ENCODE measurements at places on chromosomes 4 and X.

GRCh38 chr4:141501931-141502330 lies 134.5 kb upstream of the IL15 start:
- no peak for DNase-seq

- no peak for DNase-seq
These were observed 47.9 kb downstream of the TLR10 start for GRCh38 chr4:38734911-38735310.

DNA sequence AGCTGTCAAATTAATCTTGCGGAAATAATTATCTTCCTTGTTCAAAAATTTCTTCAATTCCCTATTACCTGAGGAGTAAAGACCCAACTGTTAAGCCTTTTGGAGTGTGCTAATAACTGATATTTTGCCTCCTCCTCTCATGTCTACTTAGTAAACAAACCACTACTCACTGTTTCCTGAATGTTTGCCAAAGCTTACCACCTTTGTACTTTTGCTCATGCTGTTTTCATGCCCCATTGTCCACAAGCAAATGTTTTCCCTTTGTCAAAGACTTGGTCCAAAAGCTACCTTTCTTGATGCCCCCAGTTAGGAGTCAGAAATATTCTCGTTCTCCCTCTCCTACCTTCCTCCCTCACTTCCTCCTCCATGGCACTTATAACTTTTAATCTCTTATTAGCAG lies 226.1 kb downstream of the ENOX2 start:
- no peak for DNase-seq

GRCh38 chr4:8297141-8297601 lies 27.6 kb downstream of the HTRA3 start:
- DNase-seq = no peak

DNA sequence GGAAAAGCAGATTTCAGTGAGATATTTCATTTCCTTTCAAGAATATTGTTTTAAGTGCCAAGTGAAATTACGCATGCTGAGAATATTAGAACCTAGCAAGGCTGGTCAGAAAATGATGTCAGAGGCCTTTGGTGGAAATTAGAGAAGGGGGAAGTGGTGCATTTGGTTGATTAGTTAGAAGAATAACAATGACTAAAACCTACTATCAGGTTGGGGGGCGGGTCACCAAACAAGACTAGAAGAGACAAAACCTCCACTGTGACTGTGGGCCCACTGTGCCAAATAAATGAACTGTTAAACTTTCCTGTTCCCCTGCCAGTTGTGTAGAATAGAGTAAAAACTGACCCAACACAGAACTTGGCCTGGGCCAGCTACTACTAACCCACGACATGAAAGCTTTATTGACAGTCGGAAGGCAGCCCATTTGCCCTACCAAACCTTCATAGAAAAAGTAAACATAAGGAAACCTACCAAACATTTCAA lies 2.9 kb downstream of the RAPGEF2 start:
- DNase-seq = no peak

DNA sequence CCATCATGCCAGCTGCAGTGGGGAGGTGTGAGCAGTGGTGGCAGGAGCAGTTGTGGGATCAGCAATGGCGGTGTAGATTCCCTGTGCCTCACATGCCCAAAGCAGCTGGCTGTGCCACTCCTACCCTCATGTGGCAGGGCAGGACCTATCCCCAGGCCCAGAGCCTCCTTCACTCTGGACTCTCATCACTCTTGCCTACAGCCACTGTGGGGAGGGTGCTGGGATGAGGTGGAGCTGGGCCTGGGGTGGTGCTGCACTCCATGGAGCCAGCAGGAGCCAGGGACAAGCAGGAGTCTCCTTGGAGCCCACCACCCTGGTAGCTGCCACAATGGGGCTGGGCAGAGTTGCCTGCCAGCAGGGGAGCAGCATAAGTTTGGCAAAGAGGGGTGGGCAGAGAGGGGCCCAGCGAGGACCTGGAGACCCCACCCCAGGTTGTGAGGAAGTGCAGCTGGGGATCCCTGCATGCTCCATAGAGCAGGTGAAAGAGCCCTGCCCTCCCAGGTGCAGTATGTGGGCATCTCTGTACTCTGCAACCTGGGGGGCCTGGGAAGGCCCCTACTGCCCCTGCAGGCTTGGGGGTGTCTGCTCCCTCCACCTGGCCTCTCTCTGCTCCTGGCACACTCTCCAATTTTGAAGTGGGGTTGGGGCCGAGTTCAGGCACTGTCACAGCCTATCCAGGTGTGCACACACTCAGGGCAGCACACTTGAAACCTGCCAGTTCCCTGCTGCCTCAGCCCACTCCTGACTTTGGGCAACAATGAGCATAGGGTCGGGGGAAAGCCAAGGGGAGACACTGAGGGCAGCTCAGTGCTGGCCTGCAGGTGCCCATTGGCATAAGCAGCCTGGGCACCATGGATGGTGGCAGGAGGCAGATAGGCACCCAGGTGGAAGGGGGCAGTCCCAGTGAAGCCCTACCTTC lies 74.0 kb upstream of the INTU start:
- no peak for DNase-seq

- peak; percentile 73 for DNase-seq
These were observed 137.5 kb downstream of the PALLD start for GRCh38 chr4:168634276-168634802.

DNA sequence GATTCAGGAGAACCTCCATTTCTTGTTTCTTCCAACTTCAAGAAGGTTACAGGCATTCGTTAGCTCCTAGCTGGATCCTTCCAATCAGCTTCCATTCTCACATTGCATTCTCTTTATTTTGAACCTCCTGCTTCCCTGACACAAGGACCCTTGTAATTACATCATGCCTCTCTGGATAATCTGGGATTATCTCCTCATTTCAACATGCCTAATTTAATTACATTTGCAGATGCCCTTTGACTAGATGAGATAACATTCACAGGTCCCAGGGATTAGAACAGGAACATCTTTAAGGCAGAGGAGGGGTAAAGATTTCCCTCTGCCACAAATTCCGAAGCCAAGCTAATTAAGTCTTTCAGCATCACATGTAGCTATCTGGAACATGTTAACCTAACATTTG lies 753.8 kb upstream of the PCDH7 start:
- DNase-seq = no peak

GRCh38 chr4:70838204-70838603 lies 1.5 kb downstream of the GRSF1 start:
- no peak for DNase-seq

DNA sequence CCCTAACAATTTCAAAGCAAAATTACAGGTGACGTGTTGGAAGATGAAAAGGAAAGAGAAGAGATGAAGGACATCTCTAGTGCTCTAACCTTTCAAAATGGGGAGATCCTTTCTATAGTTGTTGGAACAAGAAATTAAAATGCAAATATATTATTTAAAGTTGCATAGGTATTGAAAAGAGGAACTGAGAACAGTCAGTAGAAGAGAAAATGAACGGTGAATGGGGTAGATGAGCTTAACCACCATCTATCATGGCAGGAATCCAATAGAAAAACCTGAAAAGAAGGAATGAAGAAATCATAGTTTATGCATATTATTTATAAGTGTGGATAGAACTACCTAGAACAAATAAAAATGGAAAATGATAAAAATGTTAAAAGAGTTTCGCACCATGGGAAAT lies 42.0 kb downstream of the ANXA5 start:
- no peak for DNase-seq

DNA sequence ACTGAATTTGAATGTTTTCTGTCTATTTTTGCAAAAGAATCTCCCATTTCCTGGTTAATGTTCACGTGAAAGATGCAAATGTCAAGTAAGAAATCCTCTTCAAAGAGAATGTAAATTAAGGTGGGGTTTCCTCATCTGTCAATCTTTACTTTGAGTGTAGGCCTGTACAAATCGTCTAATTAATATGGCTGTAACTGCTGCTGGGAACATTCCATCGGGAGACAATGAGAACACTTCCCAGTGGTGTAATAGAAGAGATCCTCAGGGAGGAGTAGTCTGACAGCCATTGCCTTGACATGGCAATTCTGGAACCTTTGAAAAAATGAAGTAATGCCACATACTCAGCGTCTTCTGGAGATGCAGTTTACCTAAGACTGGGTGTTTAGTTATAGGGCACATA lies 3.7 kb downstream of the EREG start:
- no peak for DNase-seq

DNA sequence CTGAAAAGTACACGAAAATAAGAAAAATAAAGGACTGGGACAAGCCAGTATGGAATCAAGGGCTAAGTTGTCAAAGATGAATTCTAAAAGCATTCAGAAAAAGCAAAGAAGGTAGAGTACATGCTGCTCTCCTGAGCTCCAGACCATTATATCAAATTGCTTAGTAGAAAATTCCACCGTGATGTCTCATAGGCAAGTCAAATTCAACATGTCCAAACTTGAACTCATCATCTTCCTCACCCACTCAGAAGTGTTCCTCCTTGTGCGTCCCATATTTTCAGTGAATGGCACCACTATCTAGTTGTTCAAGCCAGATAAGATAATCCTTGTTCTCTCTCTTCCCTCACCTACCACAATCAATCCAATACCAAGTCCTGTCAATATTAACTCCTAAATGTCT lies 37.5 kb upstream of the IL13RA2 start:
- DNase-seq = no peak

GRCh38 chr4:184039963-184040383 lies 134.9 kb downstream of the STOX2 start:
- DNase-seq = no peak

GRCh38 chrX:25536307-25536970 lies 520.7 kb upstream of the ARX start:
- DNase-seq = no peak

DNA sequence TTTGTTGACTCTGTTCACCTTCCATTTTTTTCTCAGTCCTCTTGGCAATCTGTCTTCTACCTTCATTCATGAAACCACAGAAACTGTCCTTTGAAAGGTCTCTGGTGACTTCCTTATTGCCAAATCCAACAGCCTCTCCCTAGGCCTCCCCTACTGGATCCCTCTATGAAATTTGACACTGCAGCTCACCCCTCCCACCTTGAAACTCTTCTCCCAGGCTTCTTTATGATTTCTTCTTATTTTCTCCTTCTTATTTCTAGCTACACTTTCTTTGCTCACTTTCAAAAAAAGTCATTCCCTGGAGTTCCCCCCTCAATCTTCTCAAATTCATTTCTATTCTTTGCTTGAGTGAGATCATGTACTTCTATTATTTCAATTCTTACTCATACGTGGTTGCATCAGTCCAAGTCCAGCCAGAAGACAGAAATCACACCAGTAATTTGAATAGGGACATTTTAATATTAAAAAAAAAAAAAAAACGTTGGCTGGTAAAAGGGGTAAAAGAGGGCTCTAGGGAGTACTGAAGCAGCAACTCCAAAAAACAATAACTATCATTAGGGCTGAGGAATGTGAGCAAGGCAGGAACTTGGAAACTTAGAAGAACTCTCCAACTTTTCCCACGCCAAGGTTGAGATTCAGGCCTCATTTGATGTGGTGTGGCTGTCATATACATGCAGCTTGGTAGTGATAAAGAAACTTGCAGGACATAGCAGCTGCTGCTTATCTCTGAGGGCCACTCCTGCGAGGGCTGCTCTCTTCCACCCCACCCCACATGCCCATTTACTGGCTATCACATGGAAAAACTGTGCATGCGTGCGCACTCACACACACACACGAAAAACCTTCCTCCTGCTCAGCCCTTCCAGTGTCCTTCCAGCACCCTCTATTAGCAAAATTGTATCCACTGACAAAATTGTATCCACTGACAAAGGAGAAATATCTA lies 169.8 kb upstream of the GALNT7 start:
- DNase-seq = no peak

- DNase-seq = no peak
These were observed 206.2 kb downstream of the CRLF2 start for GRCh38 chrX:1006156-1006730.

DNA sequence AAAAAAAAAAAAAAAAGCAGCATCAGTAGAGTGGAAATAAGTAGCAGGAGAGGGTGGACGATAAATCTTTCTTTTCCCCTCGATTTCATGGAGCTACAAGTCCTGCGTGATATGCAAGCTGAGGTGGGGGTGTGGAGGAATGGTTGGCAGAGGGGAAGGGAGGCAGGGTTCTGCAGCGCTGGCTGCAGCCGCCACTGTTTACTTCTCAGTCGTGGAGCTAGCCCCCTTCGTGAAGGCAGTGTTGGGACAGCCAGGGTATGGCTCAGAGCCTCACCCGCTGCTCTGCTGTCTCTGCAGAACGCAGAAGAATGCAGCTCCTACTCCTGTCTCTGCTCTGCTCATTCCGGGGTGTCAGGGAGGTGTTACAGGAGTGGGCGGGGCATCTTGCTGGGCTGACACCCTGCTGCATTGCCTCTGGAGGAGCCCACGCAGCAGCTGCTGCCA lies 140.6 kb downstream of the GPM6A start:
- no peak for DNase-seq

DNA sequence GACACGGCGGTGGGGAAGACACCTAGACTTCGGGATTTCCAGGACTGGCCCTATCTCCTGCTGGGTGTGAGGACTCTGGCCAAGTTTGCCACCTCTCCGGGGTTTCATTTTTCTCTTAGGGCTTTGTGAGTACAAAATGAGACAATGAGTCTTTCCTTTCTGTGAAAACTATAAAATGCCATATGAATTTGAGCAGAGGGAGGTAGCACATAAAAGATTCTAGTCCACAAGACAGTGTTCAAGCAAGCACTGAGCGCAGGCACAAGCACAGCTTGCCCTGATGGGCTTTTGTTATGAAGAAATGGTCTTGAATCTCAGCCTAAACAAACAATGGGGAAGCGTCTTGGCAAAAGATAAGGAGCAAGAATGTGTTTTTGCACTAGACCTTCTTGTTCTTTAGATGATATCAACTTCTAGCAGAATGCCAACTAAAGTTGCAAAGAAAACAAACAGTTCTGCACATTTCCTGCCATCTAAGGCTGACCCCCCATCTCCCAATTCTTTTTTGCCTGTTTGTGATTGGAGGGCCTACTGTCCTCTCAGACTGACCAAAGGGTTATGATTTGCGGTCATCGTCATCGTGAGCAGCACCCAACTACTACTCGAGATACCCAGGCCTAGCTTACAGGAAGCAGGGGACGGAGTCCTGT lies 73.0 kb upstream of the ZNF518B start:
- no peak for DNase-seq

- DNase-seq = no peak
These were observed 1050.6 kb upstream of the GRIA3 start for GRCh38 chrX:122133478-122133877.

- no peak for DNase-seq
These were observed 122.9 kb downstream of the C4orf33 start for GRCh38 chr4:129218897-129219296.

DNA sequence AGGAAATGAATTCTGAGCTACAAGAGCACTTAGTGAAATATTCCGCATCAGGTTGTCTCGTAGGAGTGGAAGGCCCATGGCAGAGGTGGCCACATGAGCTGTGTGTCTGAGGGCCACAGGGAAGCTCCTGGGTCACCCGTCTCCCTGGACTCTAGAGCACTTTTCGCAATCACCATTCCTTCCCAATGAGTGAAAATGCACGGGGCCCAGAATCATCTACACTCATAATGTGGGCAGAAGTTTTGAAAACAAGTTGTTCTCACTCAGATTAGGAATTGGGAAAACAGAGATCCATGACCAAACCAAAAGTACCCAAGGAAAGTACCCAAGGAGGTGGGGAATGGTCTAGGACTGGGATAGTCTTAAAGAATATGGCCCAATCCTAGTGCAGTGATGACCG lies 94.4 kb downstream of the SCD5 start:
- peak; percentile 18 for DNase-seq

GRCh38 chr4:83153417-83153816 lies 38.9 kb upstream of the PLAC8 start:
- no peak for DNase-seq

Data from HS-5 (cell line).